Activated CD4-positive, alpha-beta T cell treated with anti-CD3 and anti-CD28 coated beads for 24 hours (primary cell): ENCODE measurements at places on chromosomes 2 and 18.

DNA sequence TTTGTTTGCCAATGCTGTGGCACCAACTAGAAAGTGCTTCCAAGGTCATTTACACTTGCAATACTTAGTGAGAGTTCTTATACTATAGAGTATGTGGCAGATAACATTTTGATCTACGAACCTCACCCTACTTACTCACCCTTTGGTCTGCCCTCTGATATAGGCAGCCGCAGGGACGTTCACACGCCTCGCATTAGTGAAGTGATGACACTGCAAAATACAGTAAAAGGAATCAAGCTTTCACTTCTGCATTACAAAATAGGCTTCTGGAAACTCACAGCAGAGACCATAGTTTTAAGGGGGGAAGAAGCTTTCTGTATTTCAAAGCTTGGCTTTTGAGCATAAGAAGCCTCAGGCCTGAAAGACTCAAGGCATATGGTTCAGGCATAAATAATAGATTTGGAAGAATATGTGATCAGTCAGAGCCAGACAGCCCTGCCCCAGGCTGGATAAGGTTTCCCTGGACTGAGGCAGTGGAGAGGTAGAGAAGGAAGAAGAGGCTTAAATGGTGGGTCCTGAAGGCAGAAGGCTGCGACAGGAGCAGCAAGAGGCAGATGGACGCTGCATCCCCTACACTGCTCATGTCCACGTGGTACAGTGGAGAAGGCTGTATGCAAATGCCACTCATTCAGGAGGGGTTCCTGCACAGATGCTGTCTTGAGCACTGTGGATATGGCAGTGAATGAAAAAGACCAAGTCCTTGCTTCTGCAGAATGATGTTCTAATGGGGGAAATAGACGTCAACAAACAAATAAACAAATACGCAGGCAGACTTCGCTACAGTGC lies 63.1 kb downstream of the FECH start:
- no peak for DNase-seq

GRCh38 chr2:241109210-241110088 lies 7.4 kb upstream of the MTERF4 start:
- no peak for DNase-seq

- no peak for DNase-seq
These were observed 332.8 kb downstream of the MYCN start for GRCh38 chr2:16273111-16273510.

- DNase-seq = no peak
These were observed 54.4 kb downstream of the RAB31 start for GRCh38 chr18:9762526-9762925.

DNA sequence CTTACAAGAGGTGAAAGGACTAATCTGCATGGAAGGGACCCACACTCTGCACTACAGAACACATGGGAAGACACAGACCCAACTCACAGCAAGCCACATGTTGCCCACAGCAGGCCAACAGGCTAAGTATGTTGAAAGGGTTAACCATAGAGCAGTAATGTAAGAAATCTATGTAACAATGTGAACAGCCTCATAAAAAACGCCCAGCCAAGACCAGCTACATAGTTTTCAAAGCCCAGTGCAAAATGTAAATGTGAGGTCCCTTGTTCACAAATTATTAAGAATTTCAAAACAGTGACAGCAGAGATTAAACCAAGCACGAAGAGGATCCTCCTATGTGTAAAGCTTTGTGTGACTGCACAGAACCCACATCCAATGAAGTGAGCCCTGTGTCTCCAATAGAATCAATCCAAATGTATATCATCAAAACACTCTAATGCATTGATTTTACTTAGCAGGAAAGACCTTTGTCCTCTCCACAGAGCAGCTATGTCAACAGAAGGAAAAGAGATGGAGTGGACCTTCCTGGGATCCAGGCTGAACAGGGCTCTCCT lies 210.1 kb downstream of the AGPS start:
- no peak for DNase-seq

- no peak for DNase-seq
These were observed 206.1 kb downstream of the ZFP36L2 start for GRCh38 chr2:43020296-43020695.

- DNase-seq = no peak
These were observed 282.4 kb upstream of the RAB12 start for GRCh38 chr18:8326763-8327394.

DNA sequence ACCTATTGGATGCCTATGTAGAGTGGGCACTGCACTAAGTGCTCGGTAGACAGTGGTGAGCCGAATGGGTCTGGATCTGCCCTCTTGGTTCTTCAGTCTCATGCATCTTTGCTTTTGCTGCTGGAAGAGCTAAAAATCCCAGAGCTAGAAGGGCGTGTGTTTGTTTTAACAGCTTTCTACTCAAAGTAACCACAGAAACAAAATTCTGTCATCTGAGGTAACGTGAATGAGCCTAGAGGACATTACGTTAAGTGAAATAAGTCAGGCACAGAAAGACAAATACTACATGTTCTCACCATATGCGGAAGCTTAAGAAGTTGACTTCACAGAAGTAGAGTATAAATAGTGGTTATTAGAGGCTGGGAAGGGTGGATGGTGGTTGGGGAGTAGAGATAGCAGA lies 119.8 kb downstream of the PLB1 start:
- no peak for DNase-seq

DNA sequence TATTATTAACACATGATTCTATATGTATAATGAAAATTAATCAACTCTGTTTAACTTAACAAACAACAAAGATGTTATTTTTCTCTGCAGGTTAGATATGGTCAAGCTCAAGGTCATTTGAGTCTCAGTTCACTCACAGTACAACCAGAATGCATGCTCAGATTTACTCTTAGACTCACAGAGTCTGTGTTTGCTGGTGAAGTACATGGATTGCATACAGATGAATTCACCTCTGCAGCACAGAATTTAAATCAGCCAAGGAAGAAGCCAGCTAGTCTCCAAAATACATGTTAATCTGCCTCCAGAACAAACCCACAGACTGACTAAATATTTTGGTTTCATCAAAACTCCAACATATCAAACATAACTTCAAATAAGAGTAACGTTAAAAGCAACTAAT lies 424.5 kb downstream of the RAD51AP2 start:
- DNase-seq = no peak

DNA sequence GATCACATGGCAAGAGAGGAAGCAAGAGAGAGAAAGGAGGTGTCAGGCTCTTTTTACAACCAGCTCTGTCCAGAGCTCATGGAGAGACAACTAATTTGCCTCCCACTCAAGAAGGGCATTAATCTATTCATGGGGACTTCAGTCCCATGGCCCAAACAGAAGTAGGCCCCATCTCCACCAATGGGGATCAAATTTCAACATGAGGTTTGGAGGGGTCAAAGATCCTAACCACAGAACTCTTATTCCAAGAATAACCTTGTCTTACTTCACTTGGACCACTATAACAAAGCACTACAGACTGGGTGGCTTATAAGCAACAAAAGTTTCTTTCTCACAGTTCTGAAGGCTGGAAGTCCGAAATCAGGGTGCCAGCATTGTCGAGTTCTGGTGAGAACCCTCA lies 31.8 kb downstream of the GRB14 start:
- no peak for DNase-seq

GRCh38 chr2:51420511-51420910 lies 388.6 kb upstream of the NRXN1 start:
- no peak for DNase-seq

- no peak for DNase-seq
These were observed 168.5 kb downstream of the SUCLG1 start for GRCh38 chr2:84290537-84290936.

DNA sequence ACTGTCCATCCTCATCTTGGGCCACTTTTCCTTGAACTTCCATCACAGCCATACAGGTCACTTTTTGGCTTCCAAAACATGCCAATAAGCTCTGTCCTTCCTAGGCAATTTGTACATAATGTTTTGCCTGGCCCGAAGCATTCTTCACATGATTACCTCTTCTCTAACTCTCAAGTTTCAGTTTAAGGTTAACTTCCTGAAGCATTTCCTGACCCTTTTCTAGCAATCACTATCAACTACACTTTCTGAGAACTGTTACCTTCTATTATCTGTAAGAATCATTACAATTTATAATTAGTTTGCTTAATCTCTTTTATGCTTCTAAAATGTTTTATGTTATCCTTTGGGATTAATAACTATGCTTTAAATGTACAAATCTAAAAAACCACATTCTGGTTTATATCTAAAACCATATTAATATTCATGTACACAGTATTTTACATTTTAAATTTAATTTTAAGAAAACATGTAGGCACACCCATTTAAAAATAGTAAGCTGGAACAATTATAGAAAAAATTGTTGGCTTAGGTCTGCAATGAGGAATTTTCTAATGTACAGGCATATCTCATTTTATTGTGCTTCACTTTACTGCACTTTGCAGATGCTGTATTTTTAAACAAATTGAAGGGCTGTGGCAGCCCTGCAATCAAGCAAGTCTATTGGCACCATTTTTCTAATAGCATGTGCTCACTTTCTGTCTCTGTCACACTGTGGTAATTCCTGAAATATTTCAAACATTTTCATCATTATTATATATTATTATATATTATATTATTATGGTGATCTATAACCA lies 76.4 kb downstream of the C2orf74 start:
- no peak for DNase-seq

DNA sequence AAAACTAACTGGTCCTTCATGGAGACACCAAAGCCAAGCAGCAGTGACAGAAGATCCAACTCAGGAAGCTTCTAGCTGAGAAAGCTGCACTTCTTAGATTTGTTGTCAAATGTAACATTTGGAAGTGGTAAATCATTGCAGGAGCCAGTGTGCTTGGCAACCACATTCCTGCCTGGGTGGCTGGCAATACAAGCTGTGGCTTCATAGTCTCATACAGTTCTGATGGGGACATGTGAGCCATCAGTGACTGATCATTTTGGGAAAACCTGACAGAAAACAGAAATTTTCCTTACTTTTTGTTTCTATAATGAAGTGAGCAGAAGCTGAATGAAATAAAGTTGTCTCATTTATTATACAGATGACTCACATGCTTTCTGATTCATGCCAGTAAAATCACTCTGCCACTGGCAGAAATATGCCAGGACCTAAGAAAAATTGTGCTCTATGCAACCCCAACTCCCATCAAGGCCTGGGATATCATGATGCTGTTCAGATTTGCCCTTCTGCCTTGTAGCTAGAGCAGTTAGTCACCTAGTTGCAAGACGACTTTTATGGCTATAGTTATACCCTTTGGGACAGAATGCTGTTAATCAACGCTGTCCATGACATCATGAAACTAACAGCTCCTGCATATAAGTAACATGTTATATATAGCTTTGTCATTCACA lies 508.1 kb downstream of the ADCYAP1 start:
- DNase-seq = no peak

- DNase-seq = no peak
These were observed 15.9 kb upstream of the CCDC85A start for GRCh38 chr2:56167616-56168562.

GRCh38 chr2:19804639-19805260 lies 97.0 kb downstream of the TTC32 start:
- no peak for DNase-seq

- DNase-seq = peak; percentile 45
These were observed 21.3 kb downstream of the NOL10 start for GRCh38 chr2:10668402-10669012.

DNA sequence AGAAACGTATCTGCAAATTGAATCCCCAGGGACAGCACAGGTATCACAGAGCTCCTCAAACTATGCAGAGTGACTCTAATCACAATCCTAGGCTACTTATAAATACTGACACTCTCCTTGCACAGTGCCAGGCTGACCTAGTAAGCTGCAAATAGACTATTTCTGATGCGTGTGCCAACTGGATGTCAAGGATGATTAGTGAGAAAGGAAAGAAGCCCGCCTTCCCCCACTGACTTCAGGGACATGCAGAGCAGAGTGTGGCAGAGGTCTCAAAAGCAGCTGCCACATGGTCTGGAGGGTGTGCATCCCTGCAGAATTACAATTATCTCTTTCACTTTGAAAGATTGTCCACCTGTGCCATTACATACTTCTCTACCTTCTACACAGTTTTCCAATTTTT lies 235.6 kb downstream of the CPS1 start:
- DNase-seq = no peak

DNA sequence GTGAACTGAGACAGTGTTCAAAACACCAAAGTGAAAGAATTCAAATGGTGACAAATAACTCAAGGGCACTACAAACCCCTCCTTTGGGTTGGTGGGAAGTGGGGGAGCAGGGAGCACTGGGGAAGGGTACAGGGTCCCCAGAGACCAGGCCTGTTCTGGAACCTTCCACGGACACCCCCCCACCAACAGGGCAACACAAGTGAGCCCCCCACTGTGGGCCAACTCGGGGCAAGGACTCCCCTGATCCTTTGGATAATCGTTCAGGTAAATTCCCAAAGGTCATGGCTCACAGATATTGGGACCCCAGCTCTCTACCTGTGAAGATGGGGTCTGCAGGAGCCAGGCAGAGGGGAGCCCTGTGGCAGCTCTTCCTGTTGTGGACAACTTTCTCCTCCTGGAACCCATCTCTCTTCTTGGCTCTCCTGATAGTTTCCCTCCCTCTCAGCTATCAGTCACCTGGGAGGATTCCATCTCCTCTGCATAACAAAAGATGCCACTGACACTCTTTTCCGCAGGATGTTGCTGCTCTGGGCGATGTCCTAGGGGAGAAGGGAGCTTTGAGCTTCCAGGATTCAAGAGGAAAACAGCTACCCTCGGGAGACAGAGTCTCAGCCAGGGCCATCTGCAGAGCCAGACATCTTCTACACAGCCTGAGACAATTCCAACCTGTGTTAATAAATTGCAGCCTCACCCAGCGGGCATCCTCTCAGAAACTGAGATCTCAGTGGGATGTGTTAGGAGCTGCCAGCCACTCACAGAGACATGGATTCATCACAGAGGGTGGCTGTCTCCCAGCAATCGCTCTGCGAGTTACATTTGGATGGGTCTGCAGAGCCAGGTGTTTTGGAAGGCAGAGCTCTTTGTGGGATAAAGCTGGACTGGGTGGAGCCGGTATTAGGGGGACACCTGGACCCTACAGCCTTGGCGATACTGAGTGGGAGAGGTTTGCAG lies 35.4 kb downstream of the MBP start:
- no peak for DNase-seq

DNA sequence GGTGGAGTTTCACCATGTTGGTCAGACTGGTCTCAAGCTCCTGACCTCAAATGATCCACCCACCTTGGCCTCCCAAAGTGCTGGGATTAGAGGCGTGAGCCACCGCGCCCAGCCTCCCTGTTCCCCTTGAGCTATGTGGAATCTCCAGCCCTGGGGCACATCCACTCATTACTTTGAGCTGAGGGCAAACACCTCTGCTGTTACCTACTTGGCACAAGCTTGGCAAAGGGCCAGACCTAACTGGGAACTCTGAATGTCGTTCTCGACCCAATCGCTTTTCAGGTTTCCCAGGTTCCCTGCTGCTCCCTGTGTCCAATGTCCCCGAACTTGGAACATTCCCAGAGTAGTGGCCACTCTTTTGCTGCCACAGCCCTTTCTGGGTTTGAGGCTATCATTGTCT lies 40.6 kb downstream of the CHST10 start:
- DNase-seq = no peak

GRCh38 chr2:129458436-129458835 lies 521.0 kb upstream of the RAB6C start:
- DNase-seq = no peak
